ENCODE measurements at places on chromosomes 2 and 18.

- DNase-seq = no peak
These were observed 196.1 kb downstream of the MGAT5 start for GRCh38 chr2:134449751-134450513.

- no peak for DNase-seq
These were observed 274.2 kb downstream of the DYSF start for GRCh38 chr2:71727562-71727961.

DNA sequence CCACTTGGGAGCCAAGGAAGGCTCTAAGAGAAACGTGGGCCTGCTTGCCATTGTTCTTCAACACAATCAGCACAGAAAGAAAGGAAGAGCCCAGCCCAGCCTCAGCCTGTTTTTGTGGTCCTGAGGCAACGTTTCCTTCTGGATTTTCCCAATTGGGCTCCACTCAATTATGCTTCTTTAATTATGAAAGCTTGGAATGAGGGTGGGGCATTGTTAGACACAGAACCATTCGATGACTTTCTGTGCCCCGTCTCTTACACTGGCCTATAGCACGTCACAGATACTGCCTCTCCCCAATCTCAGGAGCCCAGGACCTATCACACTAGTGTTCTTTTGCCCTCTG lies 207.4 kb downstream of the ZFP36L2 start:
- DNase-seq = no peak

DNA sequence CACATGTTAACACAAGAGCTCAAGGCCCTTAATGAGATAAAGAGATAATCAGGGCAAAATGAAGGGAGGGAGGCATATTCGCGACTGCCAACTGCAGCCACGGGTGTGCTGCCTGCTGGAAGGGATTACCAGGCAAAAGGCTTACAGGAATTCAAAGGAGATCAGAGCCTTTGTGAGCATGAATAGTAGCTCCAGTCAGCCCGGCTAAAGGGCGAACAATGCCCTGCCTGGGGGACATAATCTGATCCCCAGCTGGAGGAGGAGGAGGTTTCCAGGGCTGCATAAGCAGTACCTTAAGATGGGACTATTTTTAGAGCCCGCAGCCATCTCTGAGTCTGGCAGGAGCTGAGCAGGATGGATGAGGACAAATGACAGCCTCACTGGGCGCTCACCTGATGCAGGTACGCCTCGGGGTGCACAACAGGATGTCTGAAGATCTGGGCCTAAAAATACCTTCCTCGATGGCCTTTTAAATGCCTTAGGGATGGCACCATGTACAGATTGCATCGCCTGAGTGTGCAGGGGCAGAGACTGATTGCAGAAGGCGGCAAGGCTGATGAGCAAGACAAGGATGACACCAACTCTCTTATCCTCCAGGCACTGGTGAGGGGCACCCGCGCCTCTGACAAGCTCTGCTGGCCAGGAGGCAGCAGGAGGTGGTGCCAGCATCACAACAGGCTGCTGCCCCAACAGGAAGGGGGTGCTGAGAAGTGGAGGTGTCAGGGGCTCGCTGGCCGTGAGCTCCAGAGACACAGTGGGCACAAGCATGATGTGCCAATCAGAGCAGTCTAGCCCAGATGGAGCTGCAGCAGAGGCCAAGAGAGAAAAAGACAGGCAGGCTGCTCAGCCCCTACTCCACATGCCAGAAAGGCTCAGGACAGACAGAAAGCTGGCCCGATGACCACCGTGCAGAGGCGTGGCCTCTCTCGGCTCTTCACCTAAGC lies 111.4 kb downstream of the EIPR1 start:
- no peak for DNase-seq

GRCh38 chr2:77009307-77009706 lies 512.9 kb downstream of the LRRTM4 start:
- DNase-seq = no peak

DNA sequence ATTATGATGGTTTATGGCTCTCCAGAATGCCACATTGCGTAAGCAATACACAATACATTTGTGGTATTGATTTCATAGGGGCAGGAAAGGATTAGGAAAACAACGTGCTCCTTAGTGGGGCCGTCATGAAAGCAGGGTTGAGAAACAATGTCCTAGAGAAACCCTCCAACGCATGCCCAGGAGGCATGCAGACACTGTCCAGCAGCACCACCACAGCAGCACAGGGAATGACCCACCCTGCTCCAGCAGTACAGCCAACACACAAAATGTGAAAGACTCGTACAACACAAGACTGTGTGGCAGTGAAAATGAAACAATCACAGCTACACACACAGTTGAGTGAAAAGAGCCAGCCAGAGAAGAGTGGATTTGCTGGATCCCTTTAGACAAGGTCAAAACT lies 66.3 kb downstream of the FAM168B start:
- no peak for DNase-seq

DNA sequence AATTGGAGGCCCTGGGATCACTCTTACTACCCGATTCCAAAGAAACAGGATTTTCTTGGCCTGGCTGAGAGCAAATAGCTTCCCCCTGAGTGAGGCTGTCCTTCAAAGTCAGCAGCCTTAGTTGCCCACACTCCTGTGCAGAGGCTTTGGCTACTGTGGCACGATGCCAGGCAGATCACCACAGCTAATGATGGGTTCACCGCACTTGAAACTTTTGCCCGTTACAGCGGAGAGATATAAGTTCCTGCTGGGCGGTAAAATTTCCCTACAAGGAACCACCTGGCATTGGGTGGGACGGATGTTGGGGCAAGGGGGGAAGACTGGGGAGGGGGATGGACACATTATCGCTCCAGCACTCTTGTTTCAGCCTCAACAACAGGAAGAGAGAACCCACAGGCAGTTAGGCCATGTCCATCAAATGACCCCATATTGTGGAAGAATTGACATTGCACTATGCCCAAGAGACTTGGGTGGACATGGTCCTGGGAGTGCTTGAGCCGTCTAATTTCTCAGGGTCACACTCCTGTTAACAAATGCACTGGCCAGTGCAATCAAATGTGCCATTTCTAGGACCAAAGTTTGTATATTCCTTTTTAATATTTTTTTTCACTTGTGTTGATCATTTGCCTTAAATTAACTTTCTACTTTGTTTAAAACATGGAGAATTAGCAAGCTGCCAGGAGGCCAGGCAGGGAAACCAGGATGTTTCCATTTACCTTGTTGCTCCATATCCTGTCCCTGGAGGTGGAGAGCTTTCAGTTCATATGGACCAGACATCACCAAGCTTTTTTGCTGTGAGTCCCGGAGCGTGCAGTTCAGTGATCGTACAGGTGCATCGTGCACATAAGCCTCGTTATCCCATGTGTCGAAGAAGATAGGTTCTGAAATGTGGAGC lies 4.4 kb downstream of the IL1B start:
- no peak for DNase-seq

DNA sequence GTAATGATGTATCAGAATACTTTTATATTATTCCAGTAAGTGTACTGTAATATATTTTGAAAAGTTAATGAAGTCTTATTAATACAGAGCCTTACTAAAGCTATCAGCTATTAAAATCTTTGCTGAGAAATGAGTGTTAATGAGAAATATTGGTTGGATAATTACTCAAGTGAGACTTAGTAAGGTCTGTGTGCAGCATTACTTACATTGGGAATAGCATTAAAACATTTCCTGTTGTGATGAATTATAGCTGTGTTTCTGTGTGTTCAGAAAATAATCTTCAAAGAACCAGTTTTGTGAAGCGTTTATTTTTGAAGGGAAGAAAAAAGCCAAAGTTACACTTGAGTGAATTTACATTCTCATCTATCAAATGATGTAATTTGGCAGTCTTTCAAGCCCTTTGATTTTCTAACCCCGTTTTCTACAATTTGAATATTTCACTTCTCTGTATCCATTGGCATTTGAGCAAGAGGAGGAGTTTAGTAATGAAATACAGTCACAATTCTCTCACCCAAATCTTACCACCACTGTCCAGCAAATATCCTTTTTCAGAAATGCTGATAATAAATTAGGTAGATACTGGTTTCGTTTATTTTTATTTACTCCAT lies 123.5 kb upstream of the BOD1L2 start:
- DNase-seq = no peak

DNA sequence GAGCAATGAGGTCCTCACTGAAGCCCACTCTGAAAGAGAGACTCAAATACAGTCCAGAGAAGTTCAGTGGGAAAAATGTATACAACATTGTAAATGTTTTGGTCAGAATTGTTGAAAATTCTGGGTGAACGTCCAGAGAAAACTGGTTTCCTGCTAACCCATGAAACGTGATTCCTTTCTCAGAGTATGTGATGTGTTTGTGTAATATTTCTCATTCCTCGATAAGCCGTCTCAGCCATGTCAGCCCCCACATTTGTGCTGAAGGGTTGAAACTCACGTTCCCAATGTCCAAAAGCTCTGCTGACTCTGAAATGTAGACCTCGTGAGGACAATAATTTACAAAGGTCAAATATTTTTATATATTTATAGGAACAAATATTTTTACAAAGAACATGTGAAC lies 51.6 kb downstream of the BMP10 start:
- no peak for DNase-seq

DNA sequence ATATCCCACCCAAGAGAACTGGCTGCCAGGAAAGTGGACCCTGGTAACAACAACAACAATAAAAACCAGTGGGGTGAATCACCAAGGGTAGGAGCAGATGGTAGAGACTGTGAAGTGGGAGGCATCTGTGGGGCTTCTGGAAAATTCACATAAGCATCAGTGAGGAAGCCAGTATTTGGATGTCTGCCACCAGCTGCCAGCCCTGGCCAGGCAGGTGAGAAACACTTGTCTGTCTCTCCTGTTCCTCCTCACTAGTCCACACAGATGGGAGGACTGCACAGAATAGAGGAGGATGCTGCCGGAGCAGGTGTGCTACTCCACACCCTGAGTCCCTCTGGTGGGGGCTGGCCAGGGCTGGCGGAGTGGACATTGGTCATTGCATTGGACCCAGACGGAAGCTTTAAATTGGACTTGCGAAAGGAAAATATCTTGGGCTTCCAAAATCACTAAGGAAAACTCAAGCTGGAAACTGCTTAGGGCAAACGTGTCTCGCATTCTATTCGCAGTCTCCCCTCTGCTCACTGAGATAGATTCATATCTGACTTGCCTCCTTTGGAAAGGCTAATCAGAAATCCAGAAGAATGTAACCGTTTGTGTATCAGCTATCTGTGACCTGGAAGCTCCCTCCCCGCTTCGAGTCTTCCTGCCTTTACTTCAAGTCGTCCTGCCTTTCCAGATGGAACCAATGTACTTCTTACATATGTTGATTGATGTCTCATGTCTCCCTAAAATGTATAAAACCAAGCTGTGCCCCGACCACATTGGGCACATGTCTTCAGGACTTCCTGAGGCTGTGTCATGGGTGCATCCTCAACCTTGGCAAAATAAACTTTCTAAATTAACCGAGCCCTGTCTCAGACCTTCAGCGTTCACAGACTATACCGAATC lies 69.1 kb downstream of the NAB1 start:
- DNase-seq = no peak

GRCh38 chr2:20653695-20654534 lies 3.0 kb upstream of the HS1BP3 start:
- no peak for DNase-seq

GRCh38 chr2:167424221-167424620 lies 535.9 kb downstream of the XIRP2 start:
- DNase-seq = no peak

- DNase-seq = no peak
These were observed 225.5 kb downstream of the DYSF start for GRCh38 chr2:71678874-71679273.

DNA sequence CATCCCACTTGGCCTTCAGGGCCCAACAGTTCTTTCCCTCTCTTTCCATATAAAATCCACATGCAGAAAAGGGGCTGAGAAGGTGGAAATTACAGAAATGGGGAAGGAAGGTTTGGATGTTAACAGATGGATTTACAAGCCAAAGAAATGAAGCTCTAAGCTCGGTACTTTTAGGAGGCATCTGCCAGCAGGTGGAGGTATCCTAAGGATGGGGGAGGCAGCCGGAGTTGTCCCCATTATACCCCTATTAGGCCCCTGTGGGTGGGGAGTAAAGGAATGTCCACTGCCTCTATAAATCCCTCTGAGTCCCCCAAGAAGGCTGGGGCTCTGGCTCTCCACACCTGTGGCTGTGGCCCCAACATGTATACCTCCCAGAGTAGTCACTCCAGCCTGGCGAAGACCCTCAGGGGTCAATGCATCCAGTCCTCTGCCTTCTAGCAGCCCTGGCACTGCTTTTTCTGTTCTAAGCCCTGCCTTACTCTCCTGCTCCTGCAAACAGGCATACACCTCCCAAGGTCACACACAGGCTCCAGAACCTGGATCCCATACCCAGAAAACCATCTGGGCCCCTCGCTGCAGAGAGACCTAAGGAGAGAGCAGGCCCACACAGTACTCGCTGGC lies 1.2 kb downstream of the FBXO41 start:
- DNase-seq = no peak

- no peak for DNase-seq
These were observed 30.8 kb upstream of the EML4 start for GRCh38 chr2:42138163-42139015.

DNA sequence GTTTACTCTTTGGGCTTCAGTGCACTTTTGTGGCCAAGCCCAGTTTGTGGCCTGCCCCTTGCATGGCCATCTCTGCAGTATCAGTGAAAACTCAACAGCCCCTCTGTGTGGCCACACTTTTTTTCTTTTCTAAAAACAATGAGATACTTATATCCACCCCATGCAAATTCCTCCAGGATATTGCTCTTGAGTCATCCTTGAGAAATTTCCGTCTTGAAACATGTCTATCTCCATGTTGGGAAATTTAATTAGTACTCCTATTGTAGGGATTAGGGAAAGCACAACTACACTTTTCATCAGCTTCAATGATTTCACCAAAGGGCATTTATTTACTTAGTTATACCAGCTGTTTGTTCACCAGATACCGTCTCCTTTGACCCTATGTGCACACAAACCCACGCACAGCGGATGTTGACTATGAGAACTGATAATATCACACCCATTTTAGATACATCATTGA lies 993.1 kb downstream of the TSN start:
- no peak for DNase-seq

DNA sequence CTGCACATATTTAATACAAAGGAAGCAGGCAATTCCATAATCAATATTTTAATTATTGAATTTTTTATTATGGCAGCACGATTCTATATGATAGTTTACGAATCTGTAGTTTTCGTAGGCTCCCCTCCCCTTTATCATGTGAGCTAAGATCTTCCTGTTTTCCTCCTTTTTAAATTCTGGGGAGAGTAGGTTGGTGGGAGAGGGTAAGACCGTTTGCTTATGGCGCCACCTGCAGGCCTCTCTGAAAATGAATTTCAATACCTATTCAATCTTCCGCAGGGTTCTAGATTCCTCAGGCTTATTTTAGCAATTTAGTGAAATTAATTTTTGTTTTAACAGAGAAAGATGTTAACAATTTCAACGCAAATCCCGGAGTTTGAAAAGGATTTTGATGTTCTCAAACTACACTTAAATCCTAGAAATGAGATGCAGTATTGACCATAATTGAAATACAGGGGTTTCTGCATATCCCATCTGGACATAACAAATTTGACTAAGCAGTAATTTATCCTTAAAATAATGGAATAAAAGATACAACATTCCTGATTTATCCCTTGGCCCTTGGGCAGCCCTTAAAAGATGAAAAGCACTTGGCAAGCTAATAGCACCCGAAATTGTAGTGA lies 12.8 kb upstream of the GBX2 start:
- no peak for DNase-seq

- no peak for DNase-seq
These were observed 253.4 kb downstream of the PIEZO2 start for GRCh38 chr18:10895976-10896375.

All from naive B cell (primary cell).